MV-4-11 (cell line): ENCODE measurements at places on chromosomes 4 and X.

DNA sequence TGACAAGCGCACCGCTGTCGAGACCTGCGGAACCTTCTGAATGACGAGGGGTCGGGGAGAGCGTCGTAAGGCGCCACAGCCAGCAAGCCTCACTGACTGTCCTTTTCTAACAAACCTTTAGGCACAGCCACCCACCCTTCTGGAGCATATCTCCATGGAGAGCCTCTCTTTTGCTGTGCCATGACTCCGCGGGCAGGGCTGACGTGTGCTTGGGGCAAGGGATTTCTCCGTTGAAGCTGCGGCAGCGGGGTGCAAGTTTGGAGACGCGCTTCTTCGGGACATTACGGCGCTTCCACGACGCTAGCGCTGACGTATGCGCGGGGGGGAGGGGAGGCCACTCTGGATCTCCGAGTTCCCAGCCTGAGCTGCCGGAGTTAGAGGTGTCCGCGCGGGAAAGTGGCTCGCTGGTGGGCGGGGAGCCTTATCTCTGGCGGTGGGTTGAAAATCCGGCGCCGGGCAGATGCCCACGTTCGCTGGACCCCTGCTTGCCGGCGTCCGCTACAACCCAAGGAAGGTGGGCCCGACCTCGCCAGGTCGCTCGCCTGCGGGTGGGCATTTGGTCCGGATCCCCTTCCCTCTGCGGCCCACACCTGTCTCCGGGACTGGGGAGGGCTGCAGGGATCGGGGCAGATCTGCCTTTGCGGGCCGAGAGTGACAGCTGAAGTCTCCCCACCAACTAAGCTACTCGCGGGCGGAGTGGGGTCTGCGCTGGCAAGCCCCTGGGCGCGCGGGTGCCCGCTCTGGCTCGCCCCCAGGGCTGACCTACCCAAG lies 543 bp upstream of the SLC10A7 start:
- peak; percentile 80 for DNase-seq

DNA sequence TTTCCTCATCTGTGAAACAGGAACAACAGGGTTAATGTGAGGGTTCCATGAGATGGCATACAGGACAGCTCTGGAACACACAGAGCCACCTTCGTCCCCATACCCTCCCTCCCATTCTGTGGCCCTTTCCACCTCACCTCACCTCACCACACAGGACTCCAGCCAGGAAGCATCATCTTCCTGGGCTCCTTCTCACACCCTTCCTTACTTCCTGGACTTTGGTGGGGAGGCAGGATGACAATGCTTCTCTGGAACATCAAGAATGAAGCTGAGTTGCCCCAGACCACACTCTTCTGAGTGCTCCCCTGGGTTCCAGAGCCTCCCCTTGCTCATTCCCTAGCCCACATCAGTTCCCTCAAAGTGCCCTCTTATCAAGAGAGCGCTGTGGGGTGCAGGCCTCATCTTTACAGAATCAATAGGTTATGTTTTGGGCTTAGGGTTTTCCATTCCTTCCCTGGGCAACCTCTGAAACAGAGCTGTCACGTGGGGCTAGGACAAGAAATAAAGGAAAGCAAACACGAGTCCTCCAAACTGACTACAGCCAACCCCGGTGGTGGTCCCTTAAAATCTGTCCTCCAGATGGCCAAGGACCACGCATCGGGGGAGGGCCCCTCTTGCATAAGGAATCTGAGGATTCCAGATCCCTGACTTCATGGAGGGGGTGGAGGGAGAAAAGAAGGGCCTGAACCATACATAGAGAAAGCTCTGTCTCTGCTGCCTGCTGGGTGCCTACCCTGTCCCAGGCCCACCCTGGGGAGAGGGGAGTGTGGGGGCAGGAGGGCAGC lies 74.4 kb upstream of the ATP6AP2 start:
- no peak for DNase-seq

GRCh38 chrX:115894087-115894486 lies 276.5 kb upstream of the AGTR2 start:
- DNase-seq = peak; percentile 22

GRCh38 chr4:20298986-20299385 lies 47.3 kb downstream of the SLIT2 start:
- no peak for DNase-seq

DNA sequence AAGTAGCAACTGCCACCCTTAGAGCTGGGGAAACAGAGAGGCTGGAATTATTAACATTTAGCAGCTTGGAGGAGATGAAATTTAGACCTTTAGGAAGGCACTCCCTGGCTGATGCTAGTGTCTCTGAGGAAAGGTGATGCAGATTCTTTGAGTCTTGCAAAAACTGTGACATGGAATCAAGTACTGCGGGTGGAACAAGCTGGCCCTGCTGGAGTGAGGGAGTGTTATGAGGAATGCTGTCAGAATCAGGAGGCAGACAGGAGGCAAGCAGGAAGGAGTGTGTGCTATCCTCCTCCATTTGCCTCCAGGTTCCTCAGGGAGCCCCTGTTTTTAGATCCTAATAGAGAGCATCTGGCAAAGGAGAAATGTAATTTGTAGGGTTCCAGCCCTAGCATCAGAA lies 391.7 kb upstream of the PITX2 start:
- no peak for DNase-seq

- no peak for DNase-seq
These were observed at the start of gene FRAS1 for GRCh38 chr4:78057135-78057599. Gene FRAS1, plus strand, starts transcription at chr4:78057323. Its CDS starts 687 bp downstream, at chr4:78058010.

- DNase-seq = no peak
These were observed 1.5 kb downstream of the PGRMC1 start for GRCh38 chrX:119237562-119237942.

DNA sequence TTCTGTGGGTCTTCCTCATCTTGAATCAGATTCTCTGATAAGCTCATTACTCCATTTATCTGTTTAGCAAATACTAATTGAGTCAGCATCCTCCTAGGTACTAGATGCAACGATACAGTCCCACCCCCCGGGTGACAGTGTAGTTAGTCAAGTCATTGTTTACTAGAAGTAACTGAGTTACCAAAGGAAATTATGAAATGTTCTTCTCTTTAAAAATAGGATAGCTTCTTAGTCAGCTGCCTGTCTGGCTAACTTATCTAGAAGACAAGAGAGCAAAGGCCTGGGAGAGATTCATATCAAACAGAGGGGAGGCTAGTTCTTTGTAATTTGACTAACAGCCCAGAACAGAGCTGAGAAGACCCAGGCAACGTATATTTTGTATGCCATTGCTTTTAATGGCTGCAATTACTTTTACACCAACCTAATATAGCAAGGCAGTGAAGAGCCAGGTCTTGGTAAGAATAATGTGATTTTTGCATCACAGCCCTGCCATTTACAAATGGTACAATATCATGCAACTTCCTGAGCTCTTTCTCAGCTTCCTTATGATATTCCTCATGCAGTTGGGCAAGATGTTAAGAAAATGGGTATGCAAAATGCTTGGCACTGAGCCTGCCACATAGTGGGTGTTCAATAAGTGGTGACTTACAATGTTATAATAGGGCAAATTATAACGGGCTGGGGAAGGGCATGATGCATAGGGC lies 149.9 kb downstream of the CHIC2 start:
- DNase-seq = peak; percentile 65

DNA sequence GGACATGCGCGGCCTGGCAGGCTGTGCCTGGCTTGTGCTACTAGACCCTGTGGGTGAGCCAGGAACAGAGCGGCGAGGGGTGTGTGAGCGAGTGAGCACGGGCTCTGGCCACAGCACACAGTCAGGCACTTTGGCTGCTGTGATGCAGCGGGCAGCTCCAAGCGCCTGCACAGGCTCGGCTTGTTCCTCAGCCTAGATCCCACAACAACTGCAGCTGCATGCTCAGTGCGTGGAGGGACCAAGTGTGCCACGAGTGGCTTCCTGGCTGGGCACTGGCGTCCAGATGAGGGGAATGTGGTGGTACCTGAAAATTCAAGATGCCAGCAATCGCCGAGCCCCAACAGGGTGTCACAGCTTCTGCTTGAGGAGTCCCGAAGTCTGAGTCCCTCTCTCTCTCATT lies 1056.6 kb downstream of the RAPGEF2 start:
- no peak for DNase-seq

DNA sequence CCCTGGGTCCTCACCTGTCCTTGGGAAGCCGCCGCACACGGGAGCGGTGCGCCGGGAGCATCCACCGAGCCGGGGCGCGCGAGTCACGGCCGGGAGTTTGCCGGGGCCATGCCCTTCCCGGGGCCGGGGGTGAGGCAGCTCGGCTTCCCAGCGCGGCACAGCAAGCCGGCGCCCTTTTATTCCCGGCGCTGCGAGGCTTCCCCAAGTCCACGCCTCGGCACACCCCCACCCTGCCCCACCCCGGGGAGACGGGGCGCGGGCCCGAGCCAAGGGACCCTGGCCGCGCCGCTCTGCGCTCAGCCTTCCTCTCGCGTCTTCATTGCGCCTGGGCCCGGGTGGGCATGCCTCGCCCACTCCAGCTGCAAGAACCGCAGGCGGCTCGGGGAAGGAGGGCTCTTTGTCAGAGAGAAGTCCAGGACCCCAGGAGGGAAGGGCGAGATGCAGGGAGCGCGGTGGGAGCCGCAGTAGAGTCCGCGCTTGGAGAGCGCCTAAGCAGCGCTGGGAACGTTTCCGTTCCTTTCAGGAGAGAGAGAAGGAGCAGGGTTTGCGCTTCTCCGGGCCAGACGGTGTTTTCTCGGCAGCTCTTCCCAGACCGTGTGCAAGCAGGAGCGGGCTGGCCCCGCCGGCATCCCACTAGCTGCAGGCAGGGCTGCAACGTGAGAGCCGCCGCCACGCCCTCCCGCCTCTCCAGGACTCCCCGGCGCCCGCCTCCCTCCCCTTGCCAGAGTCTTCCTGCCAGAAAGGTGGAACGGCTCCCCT lies at the start of gene MXRA5:
MXRA5 (minus strand) TSS at position 152 of the 759 bp plus-strand sequence. CDS start 2,819 bp downstream, outside the sequence.
- no peak for DNase-seq

DNA sequence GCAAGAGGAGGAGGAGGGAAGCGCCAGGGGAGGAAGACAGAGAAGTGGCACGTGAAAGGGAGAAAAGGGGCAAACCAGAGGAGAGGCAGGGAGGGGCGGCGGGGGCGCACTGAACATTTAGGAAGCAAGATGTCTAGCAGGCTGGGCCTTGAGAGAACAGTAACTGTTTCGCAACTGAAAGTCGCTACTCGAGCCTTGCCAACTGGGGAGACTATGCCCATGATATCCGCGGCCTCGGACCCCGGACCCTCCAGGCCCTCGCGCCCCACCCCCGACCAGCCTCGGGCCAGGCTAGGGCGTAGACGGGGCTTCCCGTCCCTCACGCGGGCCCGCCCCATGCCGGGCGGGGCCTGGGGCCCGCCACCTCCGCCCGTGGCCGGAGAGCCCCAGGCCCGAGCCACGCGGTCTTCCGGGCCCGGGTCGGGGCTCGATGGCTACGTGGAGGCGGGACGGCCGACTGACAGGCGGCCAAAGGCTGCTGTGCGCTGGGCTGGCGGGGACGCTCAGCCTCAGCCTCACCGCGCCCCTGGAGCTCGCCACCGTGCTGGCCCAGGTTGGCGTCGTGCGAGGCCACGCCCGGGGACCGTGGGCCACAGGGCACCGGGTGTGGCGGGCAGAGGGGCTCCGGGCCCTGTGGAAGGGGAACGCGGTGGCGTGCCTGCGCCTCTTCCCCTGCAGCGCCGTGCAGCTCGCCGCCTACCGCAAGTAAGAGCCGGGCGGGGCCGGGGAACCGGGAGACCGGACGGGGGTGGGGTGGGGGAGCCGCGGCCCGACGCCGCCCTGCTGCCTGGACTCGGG lies at the start of gene SLC25A43:
SLC25A43 (plus strand) TSS at position 363 of the 798 bp plus-strand sequence; CDS start at position 431, 68 bp downstream.
- DNase-seq = peak; percentile 26

GRCh38 chrX:37047776-37048175 lies 39.6 kb downstream of the FAM47C start:
- no peak for DNase-seq

DNA sequence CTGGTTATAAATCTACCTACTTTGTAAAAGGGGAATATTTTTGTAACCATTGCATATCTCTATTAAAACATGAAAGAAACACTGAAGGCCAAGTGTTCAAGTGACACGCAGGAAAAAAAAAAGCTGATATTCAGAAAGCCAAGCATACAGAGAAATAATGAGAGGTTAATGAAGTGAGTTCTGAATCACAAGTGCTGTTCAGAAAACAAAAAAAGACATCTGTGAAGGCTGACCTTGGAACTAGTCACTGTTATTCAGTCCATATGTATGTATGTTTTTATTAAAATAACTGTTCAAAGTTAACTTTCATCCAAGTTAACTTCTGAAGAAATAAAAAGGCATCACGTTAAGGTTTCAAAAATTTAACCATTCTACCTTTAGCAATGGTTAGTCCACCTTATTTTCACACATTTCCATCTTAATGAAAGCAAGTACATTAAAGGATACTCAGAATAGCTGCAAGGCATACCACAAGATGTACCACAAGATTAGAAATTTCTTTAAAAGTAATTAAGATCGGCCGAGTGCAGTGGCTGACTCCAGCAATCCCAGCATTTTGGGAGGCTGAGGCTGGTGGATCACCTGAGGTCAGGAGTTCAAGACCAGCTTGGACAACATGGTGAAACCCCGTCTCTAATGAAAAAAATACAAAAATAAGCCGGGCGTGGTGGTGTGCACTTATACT lies 31.4 kb downstream of the SH3RF1 start:
- no peak for DNase-seq

- no peak for DNase-seq
These were observed 664 bp downstream of the PIR start for GRCh38 chrX:15492469-15492868.

GRCh38 chr4:67635331-67635730 lies 65.6 kb downstream of the UBA6 start:
- DNase-seq = no peak

GRCh38 chr4:74297539-74297938 lies 10.7 kb upstream of the EPGN start:
- no peak for DNase-seq

GRCh38 chr4:15254236-15254880 lies 173.5 kb upstream of the C1QTNF7 start:
- peak; percentile 67 for DNase-seq

DNA sequence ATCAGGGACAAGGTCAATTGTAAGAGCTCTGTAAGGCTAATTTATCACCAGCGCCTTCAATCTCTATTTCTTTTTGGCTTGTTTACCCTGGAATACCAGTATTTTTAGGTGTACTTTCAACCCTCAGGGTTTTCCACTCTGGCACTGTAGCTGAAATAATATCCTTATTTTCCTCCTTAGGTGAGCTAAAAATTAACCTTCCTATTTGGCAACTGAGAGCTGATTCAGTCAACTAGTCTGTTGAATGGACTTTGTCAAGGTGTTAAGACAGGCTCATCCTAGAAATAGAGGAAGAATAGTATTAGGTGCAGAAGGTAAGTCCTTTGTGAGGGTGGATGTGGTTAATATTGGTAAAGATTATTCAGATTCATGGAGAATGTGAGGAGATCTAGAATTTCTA lies 101.3 kb upstream of the BANK1 start:
- DNase-seq = no peak

- peak; percentile 50 for DNase-seq
These were observed 135.5 kb downstream of the AFAP1 start for GRCh38 chr4:7803992-7804755.
